ENCODE measurements at places on chromosomes 1 and 21.
A peak's percentile ranks its signal among the peaks of the same experiment; 100 is the strongest.

DNA sequence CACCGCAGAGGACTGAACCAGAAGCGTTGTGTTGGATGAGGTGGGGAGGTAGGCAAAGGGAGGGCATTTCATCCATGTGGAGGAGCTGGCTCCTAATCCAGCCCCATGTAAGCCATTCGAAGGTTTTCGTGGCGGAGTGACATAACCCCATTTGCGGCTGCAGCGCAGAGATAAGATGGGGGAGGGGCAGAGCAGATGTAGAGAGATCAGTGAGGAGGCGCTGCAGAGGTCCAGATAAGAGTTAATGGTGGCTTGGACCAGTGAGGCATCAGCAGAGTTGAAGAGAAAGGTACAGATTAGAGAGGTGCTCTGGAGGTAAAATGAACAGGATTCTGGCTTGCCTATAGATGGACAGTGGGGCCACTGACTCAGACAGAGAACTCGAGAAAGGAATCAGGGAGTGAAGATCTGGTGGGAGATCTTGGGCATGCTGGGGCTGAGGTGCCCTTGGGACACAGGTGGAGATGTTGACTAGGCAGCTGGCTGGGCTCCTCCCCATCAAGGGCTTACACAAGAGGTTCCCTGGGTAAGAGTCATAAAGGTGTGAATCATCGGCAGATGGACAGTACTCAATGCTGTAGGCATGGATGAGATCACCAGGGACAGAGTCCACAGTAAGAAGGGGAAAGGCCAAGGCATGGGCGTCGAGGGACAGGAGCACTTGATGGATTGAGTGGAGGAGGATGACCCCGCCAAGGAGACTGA is 7.8 kb upstream of the PTPRF start:
- no peak for DNase-seq

DNA sequence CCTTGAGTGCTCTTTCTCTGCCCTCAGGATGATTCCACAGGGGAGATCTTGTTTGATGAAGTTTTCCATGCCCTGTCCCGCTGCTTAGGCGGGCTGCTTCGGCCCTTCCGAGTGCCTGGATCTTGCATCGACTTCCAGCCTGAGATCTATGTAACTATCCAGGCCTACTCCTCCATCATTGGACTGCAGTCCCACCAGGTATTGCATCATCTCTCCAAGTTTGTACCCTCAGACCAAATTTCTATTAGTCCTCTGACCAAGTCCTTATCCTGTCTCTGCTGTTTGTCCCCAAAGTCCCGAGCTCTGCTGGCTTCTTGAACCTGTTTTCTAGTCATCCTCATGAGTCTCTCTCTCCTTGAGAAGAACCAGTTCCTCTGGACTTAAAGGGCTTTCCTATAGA is 14.7 kb downstream of the SZT2 start:
- no peak for DNase-seq

- no peak for DNase-seq
These were observed 79.8 kb upstream of the HAO2 start for GRCh38 chr1:119288751-119289150.

DNA sequence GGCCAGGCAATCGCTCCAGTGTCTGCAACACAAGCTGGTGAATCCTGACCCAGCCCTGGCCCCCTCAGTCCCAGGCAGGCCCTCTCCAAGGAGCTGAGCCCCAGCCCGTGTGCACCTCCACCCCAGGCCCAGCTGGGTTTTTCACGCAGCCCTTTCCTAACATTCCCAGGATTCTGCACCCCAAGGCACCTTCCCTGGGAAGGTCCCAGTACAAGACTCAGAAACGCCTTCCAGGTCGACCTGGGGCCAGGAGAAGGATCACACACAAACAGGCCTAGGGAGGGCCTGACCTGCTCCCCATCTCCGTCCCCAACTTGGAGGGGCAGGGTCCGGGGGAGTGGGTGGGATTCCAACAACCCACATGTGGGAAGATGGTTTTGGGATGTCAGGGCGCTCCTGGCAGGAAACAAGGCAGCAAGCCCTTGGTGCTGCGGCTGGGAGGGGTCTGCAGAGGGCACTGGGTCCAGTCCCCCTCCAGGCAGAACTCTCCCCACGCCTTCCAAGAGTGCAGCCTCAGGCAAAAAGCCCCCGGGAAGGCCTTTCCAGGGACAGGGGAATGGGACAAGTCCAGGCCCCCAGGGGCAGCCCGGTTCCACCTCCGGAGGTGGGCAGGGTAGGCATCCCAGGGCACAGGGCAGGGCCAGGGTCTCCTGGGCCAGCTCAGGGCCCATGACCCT is 58.3 kb downstream of the KCNAB2 start:
- no peak for DNase-seq

GRCh38 chr1:76587212-76587611 is 280.1 kb upstream of the ST6GALNAC5 start:
- peak; percentile 20 for DNase-seq

- no peak for DNase-seq
These were observed 24.9 kb downstream of the SOAT1 start for GRCh38 chr1:179318491-179318890.

DNA sequence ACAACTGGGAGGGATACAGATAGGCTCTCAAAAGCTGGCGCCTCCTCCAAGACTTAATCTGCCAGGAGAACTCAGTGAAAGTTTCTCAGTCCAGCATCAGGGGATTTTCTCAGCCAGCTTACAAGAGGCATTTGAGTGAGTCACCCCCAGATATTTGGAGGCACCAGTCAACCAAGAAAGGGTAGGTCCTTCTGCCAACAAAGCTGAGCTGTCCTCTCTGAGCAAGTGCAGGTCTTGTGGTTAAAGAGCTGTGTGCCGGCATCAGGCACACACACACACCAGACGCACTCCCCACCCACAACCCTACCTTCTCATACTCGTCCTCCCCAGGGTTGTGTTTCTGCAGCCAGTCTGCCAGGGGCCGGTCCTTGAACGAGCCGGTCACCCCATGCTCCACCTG is 27.0 kb upstream of the PPP1R15B start:
- no peak for DNase-seq

DNA sequence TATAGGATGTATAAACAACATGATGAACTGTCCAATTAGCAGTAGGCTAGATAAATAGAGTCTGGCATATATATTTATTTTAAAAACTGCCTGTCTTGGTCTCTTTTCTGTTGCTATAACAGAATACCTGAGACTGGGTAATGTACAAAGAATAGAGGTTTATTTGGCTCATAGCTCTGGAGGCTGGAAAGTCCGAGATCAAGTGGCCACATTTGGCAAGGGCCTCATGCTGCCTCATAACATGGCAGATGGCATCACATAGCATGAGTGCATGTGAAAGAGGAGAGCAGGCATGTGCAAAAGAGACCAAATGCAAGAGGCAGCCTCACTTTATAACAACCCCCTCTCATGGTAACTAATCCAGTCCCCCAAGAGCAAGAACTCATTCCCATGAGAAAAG is 6.0 kb downstream of the STYXL2 start:
- no peak for DNase-seq

- DNase-seq: no peak
These were observed 22.9 kb downstream of the SMAP2 start for GRCh38 chr1:40396420-40396819.

DNA sequence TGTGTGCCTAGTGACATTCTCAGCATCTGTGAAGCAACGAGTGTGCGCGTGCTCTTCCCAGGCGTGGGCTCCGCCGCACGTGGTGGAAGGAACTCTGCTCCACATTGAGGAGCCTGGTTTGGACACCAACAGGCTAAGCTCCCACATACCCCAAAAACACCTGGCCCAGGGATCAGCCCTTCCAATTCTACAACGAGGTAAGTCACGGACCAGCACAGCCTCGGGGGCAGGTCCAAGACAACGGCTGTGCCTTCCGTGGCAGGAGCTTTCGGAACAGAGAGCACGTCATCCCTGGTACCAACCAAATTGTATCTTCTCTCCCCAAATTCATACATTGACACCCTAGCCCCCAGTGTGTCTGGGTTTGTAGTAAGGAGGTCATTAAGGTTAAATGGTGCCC is 27.2 kb upstream of the PDE9A start:
- DNase-seq: no peak

DNA sequence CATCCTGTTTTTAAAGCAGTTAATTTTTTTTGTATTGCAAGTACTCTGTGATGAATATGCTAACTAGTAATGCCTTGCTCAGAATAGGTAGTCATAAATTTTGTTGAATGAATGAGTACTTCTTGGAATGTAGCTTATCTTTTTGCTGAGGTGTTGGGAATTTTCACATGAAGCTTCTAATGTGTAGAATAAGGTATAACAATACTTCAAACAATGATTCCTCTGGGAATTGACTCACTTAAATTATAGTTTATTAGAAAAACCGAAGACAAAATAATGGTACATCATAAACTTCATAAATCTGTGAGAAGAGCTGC is 13.9 kb downstream of the CDC14A start:
- no peak for DNase-seq

DNA sequence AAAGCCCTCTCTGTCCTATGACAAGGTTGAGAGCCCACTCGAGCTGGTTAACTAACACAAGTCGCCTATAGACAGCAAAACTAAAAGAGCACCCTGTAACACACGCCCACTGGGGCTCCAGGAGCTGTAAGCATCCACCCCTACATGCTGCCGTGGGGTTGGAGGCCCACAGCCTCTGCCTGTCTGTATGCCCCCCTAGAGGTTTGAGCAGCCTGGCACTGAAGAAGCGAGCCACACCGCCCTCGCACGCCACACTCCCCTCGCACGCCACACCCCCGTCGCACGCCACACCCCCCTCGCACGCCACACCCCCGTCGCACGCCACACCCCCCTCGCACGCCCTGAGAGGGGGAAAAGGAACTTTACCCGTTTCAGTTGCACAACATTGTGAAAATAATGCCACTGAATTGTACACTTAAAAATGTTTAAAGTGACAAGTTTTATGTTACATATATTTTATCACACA is 13.2 kb upstream of the HMGCL start:
- DNase-seq: peak; percentile 75

DNA sequence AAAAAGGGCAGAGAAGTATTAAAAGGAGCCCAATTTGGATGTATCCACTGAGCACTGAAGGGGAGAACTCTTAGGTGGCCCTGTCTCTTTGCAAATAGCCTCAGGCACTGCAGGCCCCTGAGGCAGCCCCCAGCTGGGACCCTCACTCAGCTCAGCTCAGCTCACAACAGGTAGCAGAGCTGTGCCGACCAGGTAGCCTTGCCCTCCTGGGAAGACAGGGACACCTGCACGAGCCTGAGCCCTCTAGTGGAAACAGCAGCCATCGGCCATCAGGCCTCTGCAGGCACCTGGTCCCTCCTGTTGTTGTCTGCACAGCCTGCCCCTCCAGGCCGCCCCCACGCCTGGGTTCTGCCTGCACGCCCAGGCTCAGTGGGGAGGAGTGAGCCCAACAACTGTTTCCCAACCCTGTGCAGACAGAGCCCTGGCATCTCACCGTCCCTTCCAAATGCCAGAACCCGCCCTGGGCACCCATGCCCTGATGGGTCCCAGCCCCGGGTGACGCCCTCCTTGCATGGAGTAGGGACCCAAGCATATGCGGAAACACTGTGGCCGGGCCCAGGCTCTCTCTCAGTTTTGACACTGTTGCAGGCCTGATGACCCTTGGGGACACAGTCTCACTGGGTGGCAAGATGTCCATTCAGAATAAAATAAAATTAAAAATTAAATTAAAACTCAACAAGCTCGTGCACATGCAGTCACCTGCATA is 60.0 kb upstream of the AJAP1 start:
- DNase-seq: no peak

GRCh38 chr1:245652660-245653427 is 498.1 kb downstream of the KIF26B start:
- no peak for DNase-seq

- DNase-seq: no peak
These were observed 37.2 kb downstream of the GNPAT start for GRCh38 chr1:231278100-231278790.

- DNase-seq: no peak
These were observed 10.8 kb downstream of the GRHL3 start for GRCh38 chr1:24329797-24330543.

GRCh38 chr1:43979528-43980254 is 681 bp downstream of the B4GALT2 start:
- peak; percentile 68 for DNase-seq

GRCh38 chr1:187276677-187277076 is 447.9 kb downstream of the PLA2G4A start:
- DNase-seq: no peak

GRCh38 chr1:9280015-9280860 is 12.5 kb upstream of the SPSB1 start:
- no peak for DNase-seq

GRCh38 chr21:33123374-33124123 is 53.6 kb downstream of the OLIG1 start:
- no peak for DNase-seq

GRCh38 chr1:236930503-236930902 is 73.7 kb downstream of the MT1HL1 start:
- no peak for DNase-seq

GRCh38 chr21:36513430-36513829 is 33.5 kb upstream of the CLDN14 start:
- DNase-seq: no peak

DNA sequence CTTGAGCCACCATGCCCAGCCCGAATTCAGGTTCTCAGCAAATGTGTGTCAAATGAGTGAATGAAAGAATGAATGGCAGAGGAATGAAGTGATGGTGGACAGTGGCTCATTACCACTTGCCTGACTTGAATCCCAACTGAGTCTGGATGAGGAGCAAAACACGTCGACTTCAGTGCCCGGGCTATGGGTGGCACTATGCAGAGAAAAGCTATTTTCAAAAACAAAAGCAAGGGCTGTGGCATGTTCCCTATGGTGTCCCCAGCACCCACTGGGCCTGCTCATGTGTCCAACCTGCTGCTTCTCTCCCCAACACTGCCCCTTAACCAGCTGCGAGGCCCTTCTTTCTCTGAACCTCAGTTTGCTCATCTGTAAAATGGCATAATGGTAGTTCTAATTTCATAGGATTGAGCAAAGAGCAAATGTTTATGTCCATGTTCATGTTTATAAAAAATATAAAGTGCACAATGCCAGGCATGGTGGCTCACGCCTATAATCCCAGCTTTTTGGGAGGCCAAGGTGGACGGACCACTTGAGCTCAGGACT is 4.3 kb upstream of the MAD2L2 start:
- DNase-seq: no peak

DNA sequence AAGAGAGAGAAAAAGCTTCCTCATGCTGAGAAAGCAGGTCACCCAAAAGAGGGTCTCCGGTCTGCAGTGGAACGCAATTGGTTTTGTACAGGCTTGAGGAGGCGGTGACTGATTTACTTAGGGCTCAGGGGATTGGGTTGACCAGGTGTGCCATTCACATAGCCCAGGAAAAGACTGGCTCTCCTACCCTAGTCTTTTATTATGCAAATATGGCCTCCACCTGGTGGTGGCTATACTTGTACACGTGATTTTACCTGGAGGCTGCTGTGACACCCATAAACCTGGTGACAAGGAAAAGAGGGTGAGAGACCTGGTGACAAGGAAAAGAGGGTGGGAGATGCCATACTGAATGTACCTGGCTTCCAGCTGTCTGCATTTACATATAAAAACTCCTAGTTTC is 49.9 kb downstream of the DNTTIP2 start:
- no peak for DNase-seq

DNA sequence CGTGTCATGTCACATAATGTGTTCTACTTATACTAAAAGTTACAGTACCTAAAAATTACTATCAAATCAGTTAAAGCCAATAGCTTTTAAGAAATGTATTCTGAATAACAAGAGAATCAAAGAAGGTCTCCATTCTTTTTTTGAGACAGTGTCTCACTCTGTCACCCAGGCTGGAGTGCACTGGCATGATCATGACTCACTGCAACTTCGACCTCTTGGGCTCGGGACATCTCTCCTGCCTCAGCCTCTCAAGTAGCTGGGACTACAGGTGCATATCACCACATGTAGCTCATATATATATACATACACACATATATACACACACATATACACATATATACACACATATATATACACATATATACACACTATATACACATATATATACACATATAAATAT is 20.1 kb downstream of the COP1 start:
- DNase-seq: no peak
